ENCODE measurements at places on chromosomes 6 and 20.
A peak's percentile ranks its signal among the peaks of the same experiment; 100 is the strongest.

- DNase-seq: peak; percentile 85
Observed at GRCh38 chr6:44151348-44152108, 7.1 kb upstream of the CAPN11 start.

- DNase-seq: no peak
Observed at GRCh38 chr6:110322874-110323242, 35.3 kb downstream of the METTL24 start.

- no peak for DNase-seq
Observed at GRCh38 chr20:40056171-40056570, 632.9 kb downstream of the MAFB start.

- DNase-seq: no peak
Observed at GRCh38 chr6:43508481-43509141, 1.5 kb downstream of the LRRC73 start.

GRCh38 chr6:25583099-25583498 is 68.9 kb upstream of the SCGN start:
- no peak for DNase-seq

DNA sequence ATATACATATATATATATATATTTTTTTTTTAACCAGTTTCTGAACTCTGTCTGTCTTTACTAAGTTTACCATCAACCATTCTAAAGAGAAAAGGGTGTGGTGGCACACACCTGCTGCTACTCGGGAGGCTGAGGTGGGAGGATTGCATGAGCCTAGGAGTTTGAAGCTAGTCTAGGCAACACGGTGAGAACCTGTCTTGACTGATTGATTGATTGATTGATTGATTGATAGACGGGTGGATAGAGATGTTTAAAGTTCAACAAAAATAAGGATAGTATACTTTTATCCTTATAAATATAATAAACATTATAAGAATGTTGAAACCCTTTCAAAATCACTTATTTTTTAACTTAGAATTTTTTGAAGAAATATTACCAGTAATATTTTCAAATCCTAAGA is 30.2 kb downstream of the CEP57L1 start:
- DNase-seq: no peak

DNA sequence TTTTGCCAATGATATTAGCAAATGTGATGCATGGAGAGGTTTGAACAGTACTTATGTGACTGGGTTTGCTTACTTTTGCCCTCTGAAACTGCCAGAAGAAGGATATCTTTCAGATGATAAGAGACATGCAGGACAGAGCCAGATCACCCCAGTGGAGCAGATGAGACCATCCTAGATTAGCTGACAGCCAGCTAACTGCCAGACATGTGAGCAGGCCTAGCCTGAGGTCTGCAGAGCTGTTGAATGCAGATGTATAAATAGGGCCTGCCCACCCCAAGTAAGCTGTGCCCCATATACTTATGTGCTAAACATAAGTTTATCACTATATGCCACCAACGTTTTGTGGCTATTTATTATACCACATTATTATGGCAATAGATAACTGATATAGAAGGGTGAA is 5.9 kb downstream of the ZSCAN31 start:
- DNase-seq: no peak

DNA sequence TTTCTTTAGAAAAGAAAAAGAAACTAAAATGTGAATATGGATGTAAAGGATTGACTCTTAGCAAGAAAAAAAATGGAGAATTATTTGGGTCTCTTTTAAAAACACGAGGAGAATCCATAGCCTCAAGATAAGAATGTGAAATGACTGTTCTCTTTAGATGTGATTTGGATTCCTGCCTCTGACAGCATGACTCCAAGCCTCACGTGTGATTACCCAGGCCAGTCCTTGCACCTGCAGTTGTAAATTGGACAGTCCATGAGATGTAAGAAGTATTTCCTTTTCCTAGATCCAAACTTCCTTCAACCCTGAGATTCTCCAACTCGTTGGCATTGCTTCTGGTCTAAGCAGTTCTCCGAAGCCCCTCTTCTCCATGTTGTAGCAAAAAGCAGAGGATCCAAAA is 31.9 kb downstream of the SLC2A12 start:
- no peak for DNase-seq

DNA sequence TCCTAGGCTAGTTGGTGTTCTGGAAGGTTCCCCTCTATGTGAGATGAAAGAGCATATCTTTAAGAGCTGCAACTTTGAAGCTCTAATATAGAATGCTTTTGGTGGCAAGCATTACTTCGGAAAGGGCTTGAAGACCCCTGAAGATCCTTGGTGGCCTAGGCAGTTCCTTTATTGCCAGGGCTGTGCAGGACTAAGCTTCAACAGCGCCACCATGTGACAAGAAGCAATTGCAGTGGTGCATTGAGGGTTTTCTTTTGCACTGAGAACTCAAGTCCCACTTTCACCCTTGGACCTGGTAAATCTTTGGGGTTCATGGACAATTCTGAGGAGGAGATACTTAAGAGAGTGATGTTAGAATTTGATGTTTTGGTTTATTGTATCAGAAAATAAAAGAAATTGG is 237.4 kb upstream of the GMDS start:
- no peak for DNase-seq

GRCh38 chr6:105024803-105025202 is 67.9 kb downstream of the LIN28B start:
- no peak for DNase-seq

GRCh38 chr20:56781108-56781739 is 152.1 kb downstream of the TFAP2C start:
- DNase-seq: no peak

- no peak for DNase-seq
Observed at GRCh38 chr6:38214159-38214558, 394.6 kb downstream of the ZFAND3 start.

DNA sequence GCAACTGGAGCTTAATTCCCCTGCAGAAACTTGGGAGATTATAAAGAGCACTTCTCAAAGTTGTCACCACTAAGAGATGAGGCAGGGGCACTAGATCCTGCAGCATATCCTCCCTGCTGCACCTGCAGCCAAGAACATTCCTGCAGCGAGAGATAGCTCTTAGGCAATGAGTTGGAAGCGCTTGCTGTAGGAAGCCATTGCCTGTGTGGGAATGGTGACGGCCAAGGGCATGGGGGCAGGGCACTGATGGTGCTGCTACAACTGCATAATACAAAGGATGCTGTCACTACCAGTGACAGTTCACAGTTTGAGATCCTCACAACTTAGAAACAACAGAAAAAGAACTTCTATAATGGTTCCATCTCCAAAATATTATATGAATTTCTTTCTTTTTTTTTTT is 89.9 kb downstream of the CDS2 start:
- DNase-seq: no peak

DNA sequence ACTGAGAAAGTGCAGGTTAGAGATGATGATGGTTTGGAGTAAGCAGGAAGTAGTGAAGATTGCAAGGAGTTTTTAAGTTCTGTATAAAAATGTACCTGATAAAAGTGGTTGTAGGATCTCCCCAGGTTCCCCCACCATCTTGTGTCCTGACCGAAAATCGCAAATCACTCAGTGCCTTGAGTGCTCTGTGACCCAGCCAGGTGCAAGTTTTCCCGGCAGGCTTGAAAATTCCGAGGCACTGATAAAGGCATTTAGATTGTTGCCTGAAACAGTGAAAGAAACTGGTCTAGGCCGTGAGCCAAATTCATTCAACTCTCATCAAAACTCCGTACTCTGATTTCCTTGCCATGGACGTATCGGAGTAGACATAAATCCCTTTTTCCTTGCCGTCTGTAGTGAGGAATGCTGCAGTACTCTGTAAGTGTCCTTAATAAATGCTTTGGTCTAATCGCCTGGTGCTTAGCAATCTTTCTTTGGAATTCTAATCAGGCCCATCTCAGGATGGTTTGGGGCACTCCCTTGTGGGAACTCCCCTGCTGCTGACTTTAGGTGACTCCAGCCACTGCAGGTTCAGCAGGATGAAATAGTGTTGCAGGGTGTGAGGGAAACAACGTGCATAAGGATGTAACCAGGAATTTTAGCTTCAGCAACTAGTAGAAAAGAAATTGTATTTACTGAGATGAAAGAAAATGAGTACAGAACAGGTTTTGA is 1199.8 kb upstream of the MAP3K7 start:
- no peak for DNase-seq

- DNase-seq: no peak
Observed at GRCh38 chr6:131129689-131130553, 5.3 kb upstream of the AKAP7 start.

DNA sequence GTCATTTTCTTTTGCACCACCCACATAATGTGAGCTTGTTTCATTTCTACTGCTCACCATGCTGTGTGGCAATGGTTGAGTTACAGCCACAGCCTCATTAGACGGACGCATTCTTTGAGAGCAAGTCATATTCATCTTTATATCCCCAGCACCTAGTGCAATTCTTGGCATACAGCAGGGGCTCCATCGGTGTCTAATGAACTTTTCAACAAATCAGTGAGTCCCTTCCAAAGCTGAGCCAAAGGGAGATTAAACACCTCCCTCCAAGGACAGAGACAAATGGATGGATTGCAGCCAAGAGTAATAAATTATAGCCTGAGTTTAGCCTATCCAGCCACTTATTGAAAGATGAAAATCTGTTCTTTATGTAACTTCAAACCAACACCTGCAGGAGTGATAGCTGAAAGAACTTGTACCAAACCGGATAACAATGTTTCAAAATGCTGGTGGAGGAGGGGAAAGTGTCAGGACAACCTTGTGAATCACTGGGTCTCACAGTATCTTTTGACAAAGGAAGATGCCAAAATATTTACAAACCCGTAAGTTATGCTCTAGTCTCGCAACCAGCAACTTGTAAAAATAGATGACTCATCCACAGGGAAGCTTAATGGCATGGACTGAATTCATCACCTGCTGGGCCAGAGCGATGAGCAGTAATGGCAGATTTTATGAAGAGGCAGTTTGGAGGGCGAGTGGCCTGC is 139.0 kb downstream of the PXDC1 start:
- DNase-seq: peak; percentile 52

- DNase-seq: no peak
Observed at GRCh38 chr6:6942091-6942490, 165.7 kb upstream of the RREB1 start.

DNA sequence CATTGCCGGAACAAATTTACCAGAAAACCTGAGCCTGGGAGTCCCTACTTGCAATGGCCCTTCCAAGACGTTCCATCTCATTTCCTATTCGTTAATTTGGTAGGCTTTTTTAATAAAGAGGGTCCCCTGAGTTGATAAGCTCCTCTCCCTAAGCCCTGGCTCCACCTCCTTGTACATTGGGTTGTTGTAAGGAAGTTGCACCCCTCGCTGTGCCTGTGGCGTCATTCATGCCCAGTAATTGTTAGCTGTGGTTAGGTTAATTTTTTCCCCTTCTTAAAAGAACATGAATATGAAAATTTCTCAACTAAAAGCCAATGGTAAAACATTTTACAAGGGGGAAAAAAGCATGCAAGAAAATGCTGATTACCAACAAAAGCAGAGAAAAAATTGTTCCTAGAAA is 91.9 kb downstream of the SLC24A3 start:
- no peak for DNase-seq

DNA sequence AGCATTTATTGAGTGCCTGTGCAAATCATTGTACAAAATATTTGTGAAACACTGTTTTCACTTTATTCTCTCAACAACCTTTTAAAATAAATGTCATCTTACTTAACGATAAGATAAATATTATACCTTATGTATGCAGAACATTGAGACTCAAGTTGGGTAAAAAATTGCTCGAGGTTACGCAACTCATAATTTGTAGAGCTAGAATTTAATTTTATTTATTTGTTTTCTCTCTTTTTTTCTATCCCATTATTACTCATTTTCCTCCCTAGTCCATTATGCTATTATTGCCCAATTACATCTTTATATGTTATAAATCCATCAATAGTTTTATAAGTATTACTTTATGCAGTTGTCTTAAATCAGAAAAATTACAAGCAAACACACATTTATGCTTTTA is 77.4 kb upstream of the ELOVL5 start:
- DNase-seq: no peak

- DNase-seq: no peak
Observed at GRCh38 chr20:44835661-44836221, 25.4 kb upstream of the RIMS4 start.

DNA sequence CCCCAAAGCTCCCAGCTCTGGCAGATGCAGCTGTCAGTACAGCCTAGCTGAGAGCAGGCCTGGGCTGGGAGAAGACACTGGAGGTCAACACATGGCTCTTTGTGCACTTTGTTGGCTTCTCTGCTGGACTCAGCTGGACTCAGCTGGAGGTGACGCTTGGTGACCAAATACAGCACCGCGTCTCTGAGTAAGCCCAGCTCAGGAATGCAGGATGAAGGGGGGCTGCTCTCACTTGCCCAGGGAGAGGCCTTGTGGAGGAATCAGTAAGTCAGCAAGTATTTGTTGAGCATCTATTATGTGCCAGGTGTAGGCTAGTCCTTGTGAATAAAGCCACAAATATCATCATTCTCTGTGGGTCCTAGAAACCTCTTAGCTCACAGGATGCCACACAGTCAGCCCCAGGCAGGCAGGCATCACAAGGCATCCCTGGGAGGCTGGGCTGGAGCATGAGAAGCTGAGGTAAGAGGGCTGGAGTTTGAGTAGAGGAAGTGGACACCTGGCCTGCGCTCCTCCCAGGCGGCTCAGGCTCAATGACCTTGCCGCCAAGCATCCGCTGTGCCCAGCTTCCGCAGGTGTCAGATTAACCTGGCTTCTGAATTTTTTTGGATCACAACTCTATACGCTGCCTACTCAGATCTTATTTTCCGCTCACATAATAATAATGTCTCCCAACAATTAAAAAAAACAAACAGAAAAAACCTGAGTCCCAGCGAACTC is 95.4 kb downstream of the TMEM170B start:
- no peak for DNase-seq

- DNase-seq: no peak
Observed at GRCh38 chr20:17897566-17898307, 70.9 kb downstream of the SNX5 start.

GRCh38 chr20:21031666-21032065 is 74.5 kb downstream of the LINC00237 start:
- no peak for DNase-seq

DNA sequence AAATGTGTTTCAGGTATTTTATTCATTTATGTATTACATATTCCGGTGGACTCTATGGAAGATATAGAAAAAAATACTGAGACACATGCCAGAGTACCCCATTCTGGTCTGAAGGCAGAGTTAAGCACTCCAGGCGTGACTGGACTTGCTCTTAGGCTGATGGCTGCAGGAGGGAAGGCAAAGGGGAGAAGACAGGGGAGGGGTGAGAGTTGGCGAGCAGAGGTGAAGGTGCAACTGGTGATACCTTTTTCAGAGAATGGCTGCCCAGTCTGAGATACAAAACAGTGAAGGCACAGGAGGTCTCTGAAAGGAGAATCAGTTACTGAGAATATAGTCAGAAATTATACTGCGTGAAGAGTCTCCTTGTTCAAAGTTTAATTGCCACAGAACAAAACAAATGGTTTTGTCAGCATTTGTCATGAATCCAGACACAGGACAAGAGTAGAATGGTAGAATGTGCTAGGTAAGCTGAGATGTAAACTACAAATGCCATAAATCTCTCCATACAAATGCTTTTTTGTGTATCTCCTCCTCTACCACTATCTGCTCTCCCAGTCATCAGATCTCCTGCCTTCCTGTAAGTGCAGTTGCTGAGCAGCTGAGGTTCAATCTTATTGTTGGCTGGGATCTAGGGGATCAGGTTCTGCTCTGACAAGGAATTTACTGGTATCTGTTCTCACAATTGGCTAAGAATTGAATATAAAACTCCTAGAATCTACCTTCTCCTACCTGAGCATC is 104.2 kb upstream of the DST start:
- no peak for DNase-seq

GRCh38 chr6:112935402-112936078 is 588.4 kb downstream of the RFPL4B start:
- DNase-seq: no peak

GRCh38 chr20:18465536-18466200 is 1.2 kb downstream of the DZANK1 start:
- DNase-seq: no peak

Measured in dermis blood vessel endothelial cell (primary cell).